ENCODE measurements at places on chromosomes 6 and 20. TPM values are rescaled to one million over a fixed set of nuclear protein-coding genes. Genes with fewer than 3 reads are reported as not detected.

- H3K27me3 ChIP-seq, result no peaks in the 10 kb centered on the region
- H3K4me1 ChIP-seq, result peaks cover 7% of the 10 kb centered on the region
- H3K4me3 ChIP-seq, result no peak overlapping the region
- no peak for DNase-seq
Measured at GRCh38 chr6:701700-702479, 9.0 kb upstream of the EXOC2 start.

Gene USP49
- total RNA-seq, result 17.3 TPM

DNA sequence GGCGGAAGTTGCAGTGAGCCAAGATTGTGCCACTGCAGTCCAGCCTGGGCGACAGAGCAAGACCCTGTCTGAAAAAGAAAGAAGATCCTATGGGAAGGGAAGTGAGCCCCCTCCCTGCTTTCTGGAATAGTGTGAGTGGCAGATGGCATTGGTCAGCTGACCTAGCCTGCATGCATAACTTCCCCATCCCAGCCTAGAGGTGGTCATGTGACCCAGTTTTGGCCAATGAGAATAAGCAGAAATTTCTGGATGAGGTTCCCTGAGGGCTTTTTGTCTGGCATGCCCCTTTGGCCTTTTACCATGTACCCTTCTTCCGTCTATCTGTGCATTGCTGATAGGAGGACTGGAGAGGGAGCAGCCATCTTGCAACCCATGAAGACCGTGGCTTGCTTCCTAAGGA is 269.3 kb downstream of the NRN1 start:
- H3K27me3 ChIP-seq, result no peaks in the 10 kb centered on the region
- no peak overlapping the region for H3K27ac ChIP-seq
- H3K4me1 ChIP-seq, result no peaks in the 10 kb centered on the region
- DNase-seq, result no peak
- H3K36me3 ChIP-seq, result no peaks in the 10 kb centered on the region
- H3K4me3 ChIP-seq, result no peak overlapping the region

Gene FBXL4
- 18.0 TPM for total RNA-seq

Gene RIMS4
- 8.2 TPM for total RNA-seq

DNA sequence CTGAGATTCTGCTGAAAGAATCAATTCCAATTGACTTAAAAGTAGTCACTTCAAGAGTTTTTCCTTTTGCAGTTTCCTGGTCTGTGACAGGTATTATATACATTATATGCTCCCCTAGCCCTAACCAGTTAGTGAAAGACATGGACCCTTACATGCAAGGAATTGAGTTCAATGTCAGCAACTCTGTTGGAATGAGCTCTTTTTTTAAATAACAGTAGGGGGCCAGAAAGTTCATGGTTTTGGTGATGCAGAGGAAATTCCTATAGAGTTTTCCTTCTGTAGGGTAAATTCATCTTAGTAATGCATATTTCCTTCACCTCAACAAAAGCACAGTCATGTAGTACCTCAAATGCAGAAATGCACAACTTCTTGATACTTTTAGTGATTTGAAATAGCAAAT is 172.2 kb downstream of the KIF6 start:
- H3K27ac ChIP-seq, result no peak overlapping the region
- no peak for DNase-seq
- H3K27me3 ChIP-seq, result peaks cover 13% of the 10 kb centered on the region
- H3K4me3 ChIP-seq, result no peak overlapping the region
- H3K36me3 ChIP-seq, result no peaks in the 10 kb centered on the region

GRCh38 chr20:20632644-20633043 is 79.8 kb downstream of the RALGAPA2 start:
- H3K27ac ChIP-seq, result no peak overlapping the region
- H3K27me3 ChIP-seq, result no peaks in the 10 kb centered on the region
- no peak overlapping the region for H3K4me3 ChIP-seq

DNA sequence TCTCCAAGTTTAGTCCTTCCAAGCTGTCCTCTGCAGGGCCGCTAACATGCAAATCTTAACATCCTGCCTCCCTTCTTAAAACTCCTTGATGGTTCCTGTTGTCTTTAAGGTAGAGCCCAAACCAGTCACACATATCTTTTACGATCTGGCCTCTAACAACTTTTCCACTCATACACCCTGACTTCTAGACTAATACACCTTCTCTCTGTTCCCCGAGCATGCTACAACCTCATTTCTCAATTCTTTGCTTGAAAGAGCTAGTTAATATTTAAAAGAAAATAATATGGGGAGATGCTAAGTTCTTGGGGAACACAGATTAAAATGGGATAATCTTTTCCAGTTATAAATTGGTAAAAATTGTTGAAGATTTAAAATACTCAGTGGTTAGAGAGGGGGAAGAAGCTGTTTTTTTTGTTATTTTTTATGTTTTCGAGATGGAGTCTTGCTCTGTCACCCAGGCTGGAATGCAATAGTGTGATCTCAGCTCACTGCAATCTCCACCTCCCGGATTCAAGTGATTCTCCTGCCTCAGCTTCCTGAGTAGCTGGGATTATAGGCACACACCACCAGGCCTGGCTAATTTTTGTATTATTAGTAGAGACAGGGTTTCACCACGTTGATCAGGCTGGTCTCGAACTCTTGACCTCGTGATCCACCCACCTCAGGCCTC is 250.7 kb downstream of the MAFB start:
- peaks cover 10% of the 10 kb centered on the region for H3K27me3 ChIP-seq
- H3K36me3 ChIP-seq, result no peaks in the 10 kb centered on the region
- H3K27ac ChIP-seq, result no peak overlapping the region
- H3K4me1 ChIP-seq, result no peaks in the 10 kb centered on the region
- no peak overlapping the region for H3K4me3 ChIP-seq

DNA sequence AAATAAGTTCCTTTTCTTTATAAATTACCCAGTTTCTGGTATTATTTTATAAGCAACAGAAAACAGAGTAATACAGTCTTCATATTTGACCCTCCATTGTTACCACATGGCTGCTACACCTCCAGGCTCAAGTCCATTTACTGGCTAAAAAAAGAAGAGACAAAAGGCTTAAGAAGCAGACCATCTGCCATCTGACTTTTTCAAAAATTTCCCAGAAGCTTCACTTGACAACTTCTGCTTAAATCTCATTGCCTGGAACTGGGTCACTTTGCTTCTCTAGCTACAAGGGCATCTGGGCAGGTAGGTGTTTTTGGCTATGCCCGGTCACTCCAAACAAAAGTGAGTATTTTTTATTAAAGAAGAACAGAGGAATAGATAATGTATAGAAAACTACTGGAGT is 118.0 kb downstream of the GRM1 start:
- H3K27me3 ChIP-seq, result no peaks in the 10 kb centered on the region
- no peak for DNase-seq
- no peak overlapping the region for H3K27ac ChIP-seq
- no peak overlapping the region for H3K4me3 ChIP-seq

Gene HLA-DMA
- 3.4 TPM for total RNA-seq

GRCh38 chr6:23534351-23534750 is 591.7 kb upstream of the NRSN1 start:
- no peaks in the 10 kb centered on the region for H3K4me1 ChIP-seq
- no peaks in the 10 kb centered on the region for H3K36me3 ChIP-seq
- H3K4me3 ChIP-seq, result no peak overlapping the region
- no peak overlapping the region for H3K27ac ChIP-seq
- no peak for DNase-seq
- H3K27me3 ChIP-seq, result no peaks in the 10 kb centered on the region

DNA sequence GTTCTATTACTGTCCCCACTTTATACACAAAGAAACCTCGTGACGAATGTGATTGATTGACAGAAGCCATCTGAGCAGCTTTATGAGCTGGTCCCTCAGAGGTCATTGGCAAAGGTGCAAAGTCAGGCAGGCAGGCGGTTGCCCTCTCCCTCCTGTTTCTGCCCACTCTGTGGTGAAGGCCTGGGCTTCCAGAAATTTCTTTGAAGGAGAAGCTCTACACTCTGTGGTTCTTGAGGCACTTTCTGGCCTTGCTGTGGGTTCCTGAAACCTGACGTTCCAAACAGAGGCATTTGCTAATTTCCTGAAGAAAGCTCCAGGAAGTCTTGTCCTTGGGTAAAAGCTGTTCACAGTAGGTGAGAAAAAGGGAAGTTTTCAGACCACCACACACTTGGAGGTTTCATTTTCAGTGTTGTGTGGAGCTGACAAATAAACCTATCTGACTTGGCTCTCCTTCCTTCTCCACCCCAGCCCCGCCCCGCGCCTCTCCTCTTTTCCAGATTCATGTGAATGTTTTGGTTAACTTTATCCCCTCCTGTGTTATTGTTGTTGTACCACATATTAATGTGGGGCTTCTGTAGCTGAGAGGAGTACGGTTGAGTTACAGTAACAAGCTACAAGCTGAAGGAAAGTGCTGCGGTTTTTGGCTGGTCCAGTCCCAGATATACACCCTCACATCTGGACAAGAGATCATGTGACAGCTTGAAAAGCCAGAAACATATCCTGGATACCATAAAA is 274.1 kb downstream of the CLIC5 start:
- H3K4me1 ChIP-seq, result peaks cover 3% of the 10 kb centered on the region
- no peak for DNase-seq
- H3K27me3 ChIP-seq, result no peaks in the 10 kb centered on the region
- no peaks in the 10 kb centered on the region for H3K36me3 ChIP-seq

Gene PHACTR2
- total RNA-seq, result 53.7 TPM

GRCh38 chr6:4973982-4974745 is 29.7 kb downstream of the RPP40 start:
- peaks cover 1% of the 10 kb centered on the region for H3K36me3 ChIP-seq
- no peak for DNase-seq
- no peak overlapping the region for H3K27ac ChIP-seq
- H3K27me3 ChIP-seq, result peaks cover 8% of the 10 kb centered on the region

All from progenitor cell of endocrine pancreas (in vitro differentiated cells).